ENCODE measurements at places on chromosomes 5 and 9. TPM values are rescaled to one million over a fixed set of nuclear protein-coding genes. Genes with fewer than 3 reads are reported as not detected.

GRCh38 chr5:127834554-127834953 is 131.4 kb downstream of the CCDC192 start:
- DNase-seq: peak; percentile 38

- no peak for DNase-seq
Measured at GRCh38 chr5:72115296-72115695, 8.0 kb downstream of the MAP1B start.

GRCh38 chr9:120043448-120043847 is 536.5 kb downstream of the CDK5RAP2 start:
- peak; percentile 3 for DNase-seq

The PCAT7 gene
- 5.9 TPM for polyA plus RNA-seq

- DNase-seq: no peak
Measured at GRCh38 chr5:135215617-135216470, 181.8 kb upstream of the PITX1 start.

- DNase-seq: peak; percentile 72
Measured at GRCh38 chr5:9337928-9338595, 207.8 kb downstream of the SEMA5A start.

DNA sequence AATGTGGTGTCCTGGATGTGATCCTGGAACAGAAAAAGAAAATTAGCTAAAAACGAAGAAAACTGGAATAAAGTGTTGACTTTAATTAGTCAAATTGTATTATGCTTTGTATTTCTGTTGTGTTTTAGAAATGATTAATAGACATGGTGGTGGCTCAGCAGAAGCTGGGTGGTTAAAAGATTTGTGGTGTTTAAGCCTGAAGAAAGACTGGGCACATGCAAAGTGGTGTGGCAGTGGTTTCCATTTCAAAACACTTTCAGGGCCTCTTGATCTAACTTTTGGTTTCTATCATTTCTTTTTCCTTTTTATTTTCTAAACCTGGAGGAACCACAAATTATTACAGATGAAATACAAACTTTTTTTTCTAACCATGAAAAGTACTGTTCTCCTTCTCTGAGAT is 44.1 kb downstream of the ADGRV1 start:
- DNase-seq: no peak

DNA sequence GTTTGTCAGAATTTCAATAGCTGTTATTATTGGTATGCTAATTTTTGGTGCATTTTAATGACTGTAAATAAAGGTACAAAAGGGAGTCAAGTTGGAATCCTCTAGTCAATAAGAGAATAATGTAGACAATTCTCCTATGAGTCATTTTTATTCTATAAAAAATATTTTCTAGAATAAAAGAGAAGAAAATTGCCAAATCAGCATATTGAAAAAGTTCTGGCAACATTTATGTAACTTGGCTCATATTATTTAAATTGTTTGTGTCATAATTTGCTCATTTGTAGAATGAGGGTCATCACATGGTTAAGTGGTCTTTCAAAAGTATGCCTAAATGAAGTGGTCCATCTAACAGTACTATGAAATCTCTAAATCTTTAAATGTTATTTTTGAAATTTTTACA is 1719.8 kb upstream of the WWC1 start:
- no peak for DNase-seq

DNA sequence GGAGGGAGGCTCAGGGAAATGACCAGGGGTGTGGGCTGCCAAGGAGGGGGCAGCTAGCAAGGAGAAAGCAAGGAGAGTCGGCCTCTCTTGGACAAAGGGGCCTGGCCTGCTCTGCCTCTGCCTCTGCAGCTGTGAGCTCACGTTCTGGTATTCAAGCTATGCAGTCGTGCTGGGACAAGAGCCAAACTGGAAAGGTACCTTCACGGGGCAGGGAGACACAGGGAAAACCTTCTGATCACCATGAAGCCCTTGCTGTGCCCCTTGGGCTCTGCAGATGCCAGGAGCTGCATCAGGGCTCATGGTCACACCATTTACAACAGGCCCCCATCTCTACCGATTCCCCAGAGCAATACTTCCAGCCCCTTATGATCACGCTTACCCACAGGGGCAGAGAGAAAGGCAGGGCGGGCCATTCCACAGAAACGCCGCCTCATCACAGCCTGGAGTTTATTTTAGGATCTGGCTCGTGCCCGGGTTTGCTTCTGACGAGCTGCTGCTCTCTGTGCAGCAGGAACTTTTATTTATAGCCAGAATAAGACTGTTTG is 63.2 kb downstream of the PRRT1B start:
- DNase-seq: peak; percentile 88

DNA sequence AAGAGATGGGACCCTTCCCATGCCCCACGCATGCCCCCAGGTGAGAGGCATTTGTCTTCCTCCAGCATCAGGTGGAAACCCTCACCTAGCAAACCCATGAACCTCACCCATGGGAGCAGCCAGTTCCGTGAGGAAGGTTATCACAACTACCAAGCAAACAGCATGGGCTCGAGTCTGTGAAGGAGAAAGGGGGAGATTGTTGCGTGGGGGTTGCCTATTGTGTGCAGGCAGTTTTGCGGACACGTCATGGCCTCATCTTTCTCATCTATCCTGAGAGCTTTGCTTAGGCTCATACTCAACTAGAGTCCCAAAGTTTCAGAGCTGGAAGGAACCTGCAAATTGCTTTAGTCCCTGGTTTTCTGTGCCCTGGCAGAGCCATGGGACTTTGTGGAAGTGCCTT is 73.6 kb upstream of the TGFBR1 start:
- no peak for DNase-seq

GRCh38 chr9:3532158-3532557 is 6.4 kb upstream of the RFX3 start:
- no peak for DNase-seq

- DNase-seq: no peak
Measured at GRCh38 chr5:62190173-62190572, 115.8 kb upstream of the KIF2A start.

The CNTNAP3 gene
- polyA plus RNA-seq: 3.2 TPM

GRCh38 chr5:132774896-132775295 is 2.1 kb downstream of the SEPTIN8 start:
- no peak for DNase-seq

DNA sequence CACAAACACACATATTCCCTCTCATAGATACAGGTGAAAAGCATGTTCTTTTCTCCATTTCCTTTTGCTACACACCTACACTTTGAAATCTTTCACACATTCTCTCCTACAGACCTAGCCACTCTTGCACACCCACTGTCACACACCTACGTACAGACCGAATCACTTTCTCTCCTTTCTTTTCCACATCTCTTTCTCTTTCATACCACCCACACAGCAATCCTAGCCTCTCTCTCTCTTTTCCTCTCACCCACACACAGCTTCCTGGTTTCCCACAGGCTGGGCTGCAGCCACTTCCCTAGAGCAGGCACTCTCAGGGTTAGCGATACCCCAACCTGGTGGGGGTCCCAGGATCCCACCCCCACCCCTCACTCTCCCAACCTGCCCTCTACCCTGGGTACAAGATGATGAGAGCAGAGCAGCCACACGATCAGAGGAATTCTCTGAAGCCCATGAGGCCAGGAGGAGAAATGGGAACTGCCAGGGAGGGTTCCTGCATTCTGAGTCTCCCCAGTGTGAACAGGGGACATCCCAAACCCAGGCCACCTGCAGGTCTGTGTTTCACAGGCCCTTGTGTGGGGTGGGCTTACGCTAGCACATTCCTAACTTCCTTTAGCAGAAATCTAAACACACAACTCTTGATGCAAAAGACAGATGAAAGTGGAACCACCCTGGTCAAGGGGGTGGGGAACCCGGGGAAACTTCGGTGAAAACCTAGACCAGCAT is 17.1 kb upstream of the SYNPO start:
- no peak for DNase-seq

The BNIP1 gene
- polyA plus RNA-seq: 13.2 TPM

- DNase-seq: no peak
Measured at GRCh38 chr5:172683264-172683644, 42.2 kb downstream of the NEURL1B start.

The SPINK4 gene
- polyA plus RNA-seq: not detected

The SEMA6A gene
- polyA plus RNA-seq: 50.8 TPM

The IFNA4 gene
- not detected for polyA plus RNA-seq

GRCh38 chr9:91320299-91320698 is 41.4 kb downstream of the AUH start:
- DNase-seq: no peak

The EDIL3 gene
- 10.3 TPM for polyA plus RNA-seq

DNA sequence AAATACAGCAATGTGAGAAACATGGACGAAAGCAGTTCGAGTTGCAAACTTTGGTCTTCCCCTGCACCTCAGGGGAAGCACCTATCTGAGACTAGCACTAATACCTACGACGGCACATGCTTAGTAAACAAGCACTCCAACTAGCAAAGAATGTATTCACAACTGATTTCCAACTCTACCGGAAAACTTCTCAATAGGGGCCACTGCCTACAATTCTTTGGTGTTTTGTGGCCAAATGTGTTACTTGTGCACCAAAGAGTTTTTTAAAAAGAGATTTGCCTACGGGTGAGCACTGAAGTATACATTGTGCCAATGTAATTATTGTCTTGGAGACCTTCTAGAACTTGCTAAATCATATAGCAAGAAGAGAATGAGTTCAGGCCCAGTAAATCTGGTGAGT is 12.2 kb downstream of the ENC1 start:
- DNase-seq: no peak

DNA sequence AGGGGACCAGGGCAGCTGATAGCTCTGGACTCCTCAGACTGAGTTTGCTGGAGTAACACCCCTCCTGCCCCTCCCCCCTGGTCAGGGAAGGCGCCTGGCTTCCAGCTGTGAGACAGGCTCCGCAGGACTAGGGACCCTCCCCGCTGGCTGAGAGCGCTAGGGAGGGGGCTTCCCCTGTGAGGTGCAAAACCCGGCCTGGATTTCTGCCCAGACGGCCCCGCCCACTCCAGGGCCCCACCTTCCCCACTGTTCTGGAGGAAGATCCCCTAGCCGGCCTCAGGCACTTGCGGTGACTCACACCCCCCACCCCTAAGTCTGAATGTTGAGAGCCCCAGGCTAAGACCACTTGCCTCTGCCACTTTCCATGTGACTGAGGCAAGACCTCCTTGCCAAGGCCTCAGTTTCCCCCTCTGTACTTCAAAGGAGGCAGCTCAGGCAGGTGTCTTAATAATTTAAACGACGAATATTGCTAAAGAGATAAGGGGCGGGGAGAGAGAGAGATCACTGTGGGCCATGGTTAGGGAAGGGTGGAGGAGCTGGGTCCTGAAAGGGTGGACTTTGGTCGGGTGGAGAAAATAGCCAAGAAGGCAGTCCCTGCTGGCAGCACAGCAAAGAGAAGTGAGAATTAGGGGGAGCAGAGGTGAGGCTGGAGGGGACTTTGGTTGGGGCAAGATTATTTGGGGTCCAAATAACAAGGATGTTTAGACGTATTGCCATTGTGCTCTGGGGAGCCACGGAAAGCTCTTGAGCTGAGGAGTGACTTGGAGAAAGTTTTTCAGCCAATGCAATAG is 1.0 kb upstream of the DAB2IP start:
- peak; percentile 91 for DNase-seq

The SH3GL2 gene
- polyA plus RNA-seq: 0.09 TPM

The STOM gene
- 80.9 TPM for polyA plus RNA-seq

The EQTN gene
- not detected for polyA plus RNA-seq

DNA sequence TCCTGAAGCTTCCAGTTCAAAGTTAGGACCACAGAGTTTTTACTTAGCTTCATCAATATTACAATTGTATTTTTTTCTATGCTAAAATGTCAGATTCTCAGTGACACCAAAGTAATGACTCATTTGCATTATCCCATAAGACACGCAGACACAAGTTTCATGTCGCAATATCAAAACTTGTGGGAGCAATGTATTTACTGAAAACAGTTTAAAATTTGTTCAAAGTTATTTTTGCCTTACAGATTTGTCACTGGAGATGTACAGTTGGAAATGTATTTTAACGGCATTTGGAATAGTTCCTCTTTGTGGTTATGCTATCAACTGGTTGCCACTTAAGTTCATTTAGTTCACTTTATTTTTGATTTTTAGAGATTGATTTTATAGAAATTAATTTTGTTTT is 36.2 kb upstream of the DAP start:
- no peak for DNase-seq

- peak; percentile 30 for DNase-seq
Measured at GRCh38 chr5:92991581-92992067, 589.4 kb downstream of the NR2F1-AS1 start.

- DNase-seq: no peak
Measured at GRCh38 chr9:109597496-109597895, 99.4 kb upstream of the PTPN3 start.

The FAM151B gene
- 4.0 TPM for polyA plus RNA-seq

GRCh38 chr5:77840930-77841329 is 64.8 kb upstream of the TBCA start:
- DNase-seq: no peak

The MSMP gene
- polyA plus RNA-seq: not detected

DNA sequence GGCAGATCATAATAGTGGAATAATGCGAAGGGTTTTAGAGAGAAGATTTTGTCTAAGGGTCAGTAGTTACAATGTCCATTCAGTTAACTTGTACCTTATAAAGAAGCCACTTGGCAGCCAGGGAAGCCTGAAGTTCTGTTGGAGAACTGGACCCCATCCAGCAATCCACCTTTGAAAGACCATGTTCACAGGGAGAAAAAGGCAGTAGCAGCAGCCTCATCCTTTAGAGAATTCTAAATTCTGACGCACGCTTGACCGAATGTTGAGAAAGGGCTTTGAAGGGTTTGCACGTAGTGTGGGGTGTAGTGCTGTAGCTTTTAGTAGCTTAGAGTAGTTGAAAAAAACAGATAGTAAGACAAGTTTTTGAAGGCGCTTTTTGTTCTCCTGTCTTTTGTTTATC is 42.8 kb downstream of the MCCC2 start:
- DNase-seq: no peak

The OR13C2 gene
- polyA plus RNA-seq: not detected

DNA sequence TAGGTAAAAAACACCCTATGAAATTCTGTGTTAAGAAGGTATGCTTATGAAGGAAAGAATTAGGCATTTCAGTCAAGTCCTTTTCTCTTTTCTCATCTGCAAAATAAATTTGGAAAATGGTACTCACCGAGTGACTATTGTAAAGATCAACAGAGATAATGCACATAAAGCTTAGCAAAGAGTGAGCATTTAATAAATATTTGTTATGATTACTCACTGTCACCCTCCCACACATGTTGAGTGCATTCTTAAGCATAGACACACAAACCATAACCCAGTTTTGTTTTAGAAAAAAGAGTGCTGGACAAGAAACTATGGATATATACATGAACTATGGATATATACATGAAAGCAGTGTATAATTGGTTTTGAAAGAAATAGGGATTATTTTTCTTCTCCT is 54.7 kb upstream of the PRLR start:
- DNase-seq: no peak

DNA sequence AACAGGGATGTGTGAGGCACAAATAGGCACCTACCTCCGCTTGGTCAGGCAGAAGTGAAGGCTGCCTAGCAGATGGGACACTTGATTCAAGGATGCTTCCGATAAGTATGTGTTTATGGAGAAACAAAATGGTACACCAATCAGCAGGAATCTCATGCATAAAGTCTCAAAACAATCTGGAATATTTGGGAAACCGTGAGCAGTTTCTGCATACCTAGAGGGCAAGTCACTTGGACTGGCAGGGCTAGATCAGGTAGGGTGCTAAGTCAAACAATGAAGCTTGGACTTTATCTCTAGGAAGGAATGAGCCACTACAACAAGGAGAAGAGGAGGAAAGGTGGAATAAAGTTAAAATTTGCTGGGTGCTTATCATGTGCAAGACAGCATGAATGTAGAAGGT is 5.5 kb downstream of the EPB41L4A start:
- DNase-seq: no peak

GRCh38 chr5:139746691-139747582 is 48.7 kb upstream of the PSD2 start:
- no peak for DNase-seq

The ECSCR gene
- 34.8 TPM for polyA plus RNA-seq

Data from muscle of back (tissue), 13 donors.